ENCODE measurements at places on chromosomes 2 and 18.

DNA sequence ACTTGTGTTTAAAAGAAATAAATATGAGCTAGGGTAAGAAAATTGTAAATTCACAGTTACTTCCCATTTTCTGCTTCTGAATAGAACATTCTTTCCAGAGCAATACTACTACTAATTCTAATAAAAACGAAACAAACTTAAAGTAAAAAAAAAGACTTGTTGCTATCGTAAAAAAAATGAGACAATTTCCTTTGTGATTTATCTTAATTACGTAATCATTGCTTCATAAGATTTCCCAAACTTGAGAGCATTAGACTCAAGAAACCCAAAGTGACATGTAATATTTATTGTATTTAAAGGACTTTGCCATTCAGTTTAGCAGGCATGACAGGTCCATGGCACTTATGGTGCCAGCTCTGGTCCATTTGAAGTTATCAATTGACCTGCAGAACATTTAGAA lies 153.8 kb downstream of the AQP4 start:
- no peak for DNase-seq

DNA sequence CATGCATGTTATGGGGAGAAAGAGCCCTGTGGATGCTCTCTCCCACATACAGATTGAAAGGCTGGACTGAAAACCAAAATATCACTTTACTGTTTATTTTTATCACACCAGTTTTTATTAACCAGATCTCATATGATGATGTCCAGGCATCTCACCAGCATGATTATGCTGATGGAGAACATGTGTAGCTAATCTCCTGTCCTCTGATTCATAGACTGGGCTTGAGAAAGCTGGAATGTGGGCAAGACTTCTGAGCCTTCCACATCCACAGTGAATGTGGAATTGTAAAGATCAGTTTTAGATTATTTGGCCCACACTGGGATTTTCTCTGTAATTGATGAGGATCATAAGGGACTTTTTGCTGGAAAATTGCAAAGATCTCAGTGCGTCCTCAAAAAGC lies 137.9 kb downstream of the ICOS start:
- DNase-seq = no peak

DNA sequence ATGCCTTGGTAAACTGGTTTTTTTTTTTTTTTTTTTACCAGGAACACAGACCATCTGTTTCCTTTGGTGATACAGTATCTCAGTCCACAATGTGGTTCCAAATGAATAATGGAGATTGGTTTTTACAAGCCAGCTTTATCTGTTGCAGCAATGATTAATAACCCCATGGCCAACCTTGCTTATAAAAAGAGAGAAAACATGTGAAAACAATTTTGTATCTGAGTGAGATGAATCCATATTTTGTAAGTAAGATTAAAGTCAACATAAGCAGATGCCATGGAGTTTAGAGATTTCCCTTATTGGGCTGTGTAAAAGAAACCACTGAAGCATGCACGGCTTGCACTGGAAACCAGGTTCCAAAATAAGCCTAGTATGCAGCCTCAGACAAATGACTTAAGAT lies 108.6 kb upstream of the CNTNAP5 start:
- DNase-seq = no peak

- no peak for DNase-seq
These were observed 13.3 kb downstream of the NTSR2 start for GRCh38 chr2:11656671-11657101.

GRCh38 chr2:47195148-47195547 lies 40.0 kb upstream of the STPG4 start:
- no peak for DNase-seq

DNA sequence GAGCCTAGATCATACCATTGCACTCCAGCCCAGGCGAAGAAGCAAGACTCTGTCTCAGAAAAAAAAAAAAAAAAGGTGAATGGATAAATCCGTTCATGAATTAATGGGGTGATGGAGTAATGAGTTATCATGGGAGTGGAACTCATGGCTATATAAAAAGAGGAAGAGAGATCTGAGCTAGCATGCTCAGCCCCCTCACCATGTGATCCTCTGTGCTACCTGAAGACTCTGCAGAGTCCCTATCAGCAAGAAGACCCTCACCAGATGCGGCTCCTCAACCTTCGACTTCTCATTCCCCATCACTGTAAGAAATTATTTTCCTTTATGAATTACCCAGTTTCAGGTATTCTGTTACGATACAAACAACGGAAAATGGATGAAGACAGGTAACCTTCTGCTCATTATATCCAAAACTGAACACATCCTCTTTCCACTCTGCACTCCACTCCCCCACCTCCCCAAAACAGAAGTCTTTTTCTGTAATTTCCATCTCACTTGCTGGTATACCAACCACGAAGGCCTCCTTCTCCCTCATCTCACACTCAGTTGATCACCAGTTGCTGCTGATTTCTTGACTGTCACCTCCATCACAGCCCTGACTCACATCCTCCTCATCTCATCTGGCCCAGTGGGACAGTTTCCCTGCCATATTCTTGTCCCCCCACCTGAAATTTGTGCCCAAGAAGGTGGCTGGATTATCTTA lies 8.8 kb downstream of the RETREG2 start:
- DNase-seq = no peak

- DNase-seq = no peak
These were observed 649.4 kb upstream of the SLC8A1 start for GRCh38 chr2:41101281-41101680.

GRCh38 chr18:55588111-55588869 lies at the start of gene TCF4:
TCF4 (minus strand) TSS chr18:55588192; CDS start chr18:55587116, 1,076 bp downstream.
- no peak for DNase-seq

DNA sequence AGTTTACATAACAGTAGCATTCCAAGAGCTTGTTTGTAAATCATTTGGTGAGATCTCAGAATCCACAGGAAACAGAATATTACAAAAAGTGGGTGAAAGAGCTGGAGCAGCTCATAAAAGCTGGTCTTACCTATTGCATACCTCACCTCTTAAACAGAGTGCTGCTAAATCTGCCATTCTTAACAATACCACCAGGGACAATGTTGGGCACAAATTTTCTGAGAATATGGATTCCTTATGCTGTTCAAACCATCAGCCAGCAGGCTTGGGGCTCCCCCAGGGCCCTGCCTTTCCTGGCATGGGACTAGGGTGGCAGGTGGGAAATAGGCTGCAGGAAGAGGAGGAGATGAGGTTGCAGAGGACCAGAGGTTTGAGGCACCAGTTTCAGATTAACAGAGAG lies 55.6 kb downstream of the TGFA start:
- DNase-seq = no peak

DNA sequence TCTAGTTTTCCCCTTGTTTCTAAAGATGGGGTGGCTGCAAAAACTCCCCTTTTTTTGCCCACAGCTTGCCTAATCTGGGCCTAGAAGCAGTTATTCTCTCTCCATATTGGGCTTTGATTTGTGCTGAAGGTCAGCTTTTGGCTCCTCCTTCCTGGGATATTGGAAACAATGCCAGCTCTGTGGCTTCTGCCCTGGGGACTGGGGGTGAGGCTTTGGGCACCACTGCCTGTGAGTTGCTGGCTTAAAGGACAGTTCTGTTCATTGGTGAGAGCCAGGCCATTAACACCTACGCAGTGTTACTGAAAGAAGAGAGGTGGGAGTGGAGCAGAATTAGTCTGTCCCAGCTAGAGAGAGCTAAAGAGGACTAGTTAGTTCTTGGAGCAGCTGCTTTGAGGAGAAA lies 4.3 kb downstream of the UBXN2A start:
- DNase-seq = no peak

- no peak for DNase-seq
These were observed 1.4 kb upstream of the FAM168B start for GRCh38 chr2:131094463-131095281.

GRCh38 chr2:224429441-224429810 lies 27.5 kb upstream of the FAM124B start:
- DNase-seq = no peak

- DNase-seq = no peak
These were observed 134.4 kb upstream of the ST6GAL2 start for GRCh38 chr2:107020392-107020791.

DNA sequence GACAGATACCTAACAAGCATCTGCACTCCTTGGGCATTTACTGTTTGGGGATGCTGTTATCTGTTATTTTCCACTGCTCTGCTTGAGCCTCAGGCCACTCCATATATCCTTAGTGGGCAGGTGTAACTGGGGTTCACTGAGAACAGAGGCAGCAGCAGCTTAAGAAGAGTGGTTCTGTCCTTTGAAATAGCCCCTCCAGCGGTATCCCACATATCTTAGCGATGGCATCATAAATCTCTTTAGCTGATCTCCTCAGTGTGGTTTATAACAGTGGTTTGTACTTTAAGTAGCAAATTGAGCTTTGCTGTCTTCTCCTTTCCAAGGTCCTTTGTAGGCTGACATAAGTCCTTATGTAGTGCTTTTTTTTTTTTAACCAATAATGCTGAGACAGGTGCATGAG lies 79.7 kb upstream of the RPRM start:
- no peak for DNase-seq

DNA sequence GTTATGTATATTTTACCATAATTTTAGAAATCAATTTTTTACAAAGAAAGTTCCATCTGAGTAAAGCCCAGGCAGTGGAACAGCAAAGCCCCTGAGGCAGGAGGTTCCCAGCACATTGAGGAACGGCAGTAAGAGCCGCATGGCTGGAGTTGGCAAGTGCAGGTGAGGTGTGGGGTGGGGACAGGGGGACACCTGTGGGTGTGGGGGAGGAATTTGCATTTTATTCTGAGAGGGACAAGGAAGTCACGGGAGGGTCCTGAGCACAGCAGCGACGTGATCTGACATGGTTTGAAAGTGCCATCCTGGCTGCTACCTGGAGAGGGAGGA lies 16.1 kb upstream of the ADI1 start:
- no peak for DNase-seq

GRCh38 chr2:132477962-132478361 lies 61.4 kb downstream of the GPR39 start:
- DNase-seq = no peak

GRCh38 chr2:216492597-216493333 lies 5.9 kb upstream of the RPL37A start:
- no peak for DNase-seq

- no peak for DNase-seq
These were observed 925.7 kb downstream of the EPHA4 start for GRCh38 chr2:220646424-220646823.

- no peak for DNase-seq
These were observed 500.2 kb downstream of the EIPR1 start for GRCh38 chr2:2877427-2877826.

- DNase-seq = no peak
These were observed 472.9 kb downstream of the PTPRM start for GRCh38 chr18:8040021-8040420.

DNA sequence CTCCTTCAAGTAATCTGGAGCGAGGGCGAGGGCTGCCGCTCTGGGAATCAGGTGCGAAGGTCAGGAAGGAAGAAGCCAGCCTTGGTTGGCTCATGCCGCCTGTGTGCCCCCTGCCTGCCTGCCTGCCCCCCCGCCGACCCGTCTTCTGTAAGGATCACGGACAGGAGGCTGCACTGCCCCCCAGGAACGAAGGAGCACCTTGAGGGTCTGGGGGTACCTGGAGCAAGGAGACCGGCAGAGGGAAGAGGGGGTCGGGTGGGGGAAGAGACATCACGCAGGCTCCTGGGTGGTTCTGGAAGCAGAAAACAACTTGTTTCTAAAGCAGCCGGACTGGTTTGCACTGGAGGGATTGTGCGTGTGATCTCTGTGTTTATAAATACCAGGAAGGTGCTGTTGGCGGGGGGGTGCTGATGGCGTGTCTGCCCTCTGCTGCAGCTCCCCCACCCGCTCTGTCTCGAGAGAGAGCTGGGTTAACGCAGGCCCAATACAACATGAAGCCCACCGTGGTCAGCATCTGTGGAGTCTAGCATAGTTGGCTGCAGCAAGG lies 1.7 kb downstream of the FOSL2 start:
- no peak for DNase-seq

DNA sequence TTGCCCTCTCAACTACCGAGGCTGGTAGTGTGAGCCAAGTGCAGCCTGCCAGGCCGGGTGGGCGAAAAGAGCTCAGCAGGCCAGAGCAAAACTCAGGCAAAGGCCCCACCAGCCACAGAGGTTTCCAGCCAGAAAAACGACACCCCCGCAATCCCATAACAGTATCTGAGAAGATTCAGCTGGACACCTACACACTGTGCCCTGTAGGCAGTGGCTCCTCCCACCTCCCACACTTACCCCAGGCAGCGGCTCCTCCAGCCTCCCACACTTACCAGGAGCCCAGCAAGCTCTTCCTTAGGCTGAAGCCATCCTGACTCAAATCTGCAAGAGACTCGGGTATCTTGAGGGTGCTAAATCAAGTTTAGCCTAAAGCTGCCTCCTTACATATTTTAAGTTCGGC lies 15.6 kb upstream of the TMEM18 start:
- DNase-seq = no peak

GRCh38 chr2:235561450-235561849 lies 67.6 kb downstream of the AGAP1 start:
- no peak for DNase-seq

DNA sequence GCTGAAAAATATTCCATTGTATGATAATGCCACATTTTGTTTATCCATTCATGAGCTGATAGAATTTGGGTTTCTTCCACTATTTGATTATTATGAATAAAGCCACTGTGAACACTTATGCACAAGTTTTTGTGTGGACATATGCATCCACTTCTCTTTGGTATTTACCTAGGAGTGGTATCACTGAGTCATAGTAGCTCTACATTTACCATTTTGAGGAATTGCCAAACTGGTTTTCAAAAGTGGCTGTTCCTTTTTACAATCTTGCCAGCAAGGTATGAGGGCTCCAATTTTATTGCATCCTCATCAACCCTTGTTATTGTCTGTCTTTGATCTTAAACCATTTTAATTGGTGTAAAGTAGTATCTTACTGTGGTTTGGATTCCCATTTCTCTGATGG lies 13.3 kb upstream of the EHBP1 start:
- DNase-seq = no peak

DNA sequence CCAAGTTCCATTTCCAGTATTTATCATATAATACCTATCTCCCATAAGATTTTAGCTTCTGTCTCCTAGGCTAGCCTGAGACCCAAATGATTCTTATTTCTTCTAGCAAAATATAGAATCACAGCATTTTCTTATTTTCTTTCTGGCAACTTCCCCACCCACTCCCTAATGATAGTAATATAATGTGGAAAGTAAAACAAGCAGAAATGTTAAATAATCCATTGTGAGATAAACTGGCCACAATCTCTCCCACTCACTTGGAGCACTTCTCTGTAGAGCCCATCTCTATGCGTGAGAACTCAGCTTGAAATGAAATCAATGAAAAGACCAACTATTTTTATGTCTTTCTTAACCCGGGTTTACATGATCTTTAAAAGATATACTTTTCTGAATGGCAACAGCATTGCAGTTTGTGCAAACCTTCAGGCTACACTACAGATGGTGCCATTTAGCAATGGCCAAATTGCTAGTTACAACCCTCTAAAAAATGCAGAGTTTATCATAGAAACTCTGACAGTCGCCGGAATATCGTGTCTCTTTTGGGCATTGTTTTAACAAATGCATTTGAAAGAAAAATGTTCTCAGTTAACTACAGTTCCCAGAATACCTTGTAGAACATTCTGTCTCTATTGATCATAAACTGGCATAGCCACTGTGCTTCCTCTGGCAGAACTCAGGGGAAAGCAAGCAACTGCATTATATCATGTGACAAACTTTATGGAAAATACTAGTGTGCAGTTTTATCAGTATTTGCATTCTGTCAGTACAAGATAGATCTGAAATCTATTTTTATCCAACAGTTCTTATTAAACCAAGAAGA lies 1407.4 kb upstream of the ZEB2 start:
- no peak for DNase-seq
